ENCODE measurements at places on chromosomes 1 and 21.

DNA sequence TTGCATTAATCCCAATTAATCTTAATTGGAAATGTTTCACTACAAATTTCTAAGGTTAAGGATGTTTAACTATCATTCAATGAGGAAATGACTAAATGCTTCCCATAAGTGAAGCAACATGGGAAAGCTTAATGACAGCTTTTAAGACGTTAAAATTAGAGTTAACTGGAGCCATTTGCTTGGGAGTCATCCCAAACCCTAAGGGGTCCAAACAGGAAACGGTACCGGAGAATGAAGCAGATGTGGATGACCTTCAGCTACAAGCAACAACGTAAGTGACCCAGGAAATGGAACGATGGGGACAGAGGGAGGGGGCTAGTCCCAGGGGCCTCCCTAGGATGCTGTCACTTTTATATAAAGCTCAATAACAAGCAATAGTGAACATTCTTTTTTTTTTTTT is 62.2 kb downstream of the CAPZB start:
- DNase-seq = no peak

GRCh38 chr1:101382135-101382534 is 145.3 kb downstream of the S1PR1 start:
- DNase-seq = peak; percentile 63

- DNase-seq = no peak
Observed at GRCh38 chr1:90879281-90879680, 142.6 kb downstream of the ZNF644 start.

DNA sequence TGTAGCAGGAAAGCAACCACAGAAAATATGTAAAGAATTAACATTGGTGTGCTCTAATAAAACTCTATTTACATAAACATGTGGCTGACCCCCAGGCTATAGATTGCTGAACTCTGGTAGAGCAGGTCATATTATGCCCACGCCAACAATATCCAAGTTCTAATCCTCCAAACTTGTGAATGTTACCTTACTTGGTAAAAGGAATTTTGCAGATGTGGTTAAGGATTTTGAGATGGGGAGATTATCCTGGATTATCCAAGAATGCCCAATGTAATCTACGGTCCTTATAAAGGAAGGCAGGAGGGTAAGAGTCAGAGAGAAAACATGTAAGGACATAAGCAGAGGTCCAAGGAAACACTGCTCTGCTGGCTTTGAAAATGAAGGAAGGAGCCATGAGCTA is 201.0 kb downstream of the USH2A start:
- DNase-seq = no peak

- DNase-seq = no peak
Observed at GRCh38 chr1:2595812-2596529, 9.4 kb downstream of the PRXL2B start.

GRCh38 chr1:81228926-81229325 is 571.8 kb upstream of the ADGRL2 start:
- DNase-seq = no peak

- no peak for DNase-seq
Observed at GRCh38 chr1:87603626-87604025, 274.9 kb downstream of the LMO4 start.

- DNase-seq = no peak
Observed at GRCh38 chr1:53895421-53895820, 1.4 kb downstream of the DIO1 start.

DNA sequence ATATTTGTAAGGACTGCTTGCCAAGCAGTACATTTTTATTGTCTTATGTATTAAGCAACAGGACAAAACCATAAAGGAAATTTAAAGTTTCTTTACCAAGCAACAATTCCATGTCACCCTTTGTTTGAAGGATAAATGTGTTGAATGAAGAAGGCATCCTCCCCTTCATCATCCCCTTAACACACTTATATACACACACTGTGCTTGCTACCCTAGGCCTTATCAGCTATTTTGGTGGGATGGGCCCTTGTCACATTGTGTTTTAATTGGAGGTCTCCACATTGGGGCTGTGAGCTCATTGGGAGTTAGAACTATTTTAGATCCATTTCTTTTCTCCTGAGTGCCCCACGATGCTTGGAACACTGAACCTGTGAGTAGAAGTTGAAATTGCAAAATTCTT is 1.9 kb downstream of the VANGL1 start:
- DNase-seq = no peak

DNA sequence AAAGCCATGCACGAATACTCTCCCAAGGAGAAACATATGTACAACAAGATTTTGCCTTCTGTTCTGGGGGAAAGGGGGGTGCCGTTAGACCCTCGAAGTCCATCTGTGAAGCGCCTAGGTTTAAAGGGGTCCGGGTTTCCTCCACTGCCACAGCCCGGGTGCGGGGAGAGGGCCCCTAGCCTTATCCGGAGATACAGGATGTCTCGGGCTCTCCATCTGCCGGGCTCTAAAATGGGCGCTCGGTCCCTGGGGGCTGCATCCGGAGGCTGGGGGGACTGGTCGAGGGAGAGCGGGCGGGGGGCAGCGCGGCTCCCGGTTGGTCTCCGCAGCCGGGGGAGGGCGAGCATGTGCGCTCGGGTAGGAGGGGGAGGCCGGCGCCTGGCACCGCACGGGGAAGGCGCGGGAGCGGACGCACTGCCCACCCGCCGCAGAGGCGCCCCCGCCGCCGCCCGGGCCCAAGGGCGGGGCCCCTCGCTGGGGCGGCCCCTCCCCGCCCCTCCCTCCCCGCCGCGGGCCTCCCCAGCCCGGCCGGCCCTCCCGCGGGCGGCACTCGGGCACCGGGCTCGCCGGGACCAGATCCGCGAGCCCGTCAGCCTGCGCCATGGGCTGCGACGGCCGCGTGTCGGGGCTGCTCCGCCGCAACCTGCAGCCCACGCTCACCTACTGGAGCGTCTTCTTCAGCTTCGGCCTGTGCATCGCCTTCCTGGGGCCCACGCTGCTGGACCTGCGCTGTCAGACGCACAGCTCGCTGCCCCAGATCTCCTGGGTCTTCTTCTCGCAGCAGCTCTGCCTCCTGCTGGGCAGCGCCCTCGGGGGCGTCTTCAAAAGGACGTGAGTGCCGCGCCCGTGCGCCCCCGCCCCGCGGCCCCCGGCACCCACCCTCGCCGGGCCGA is 63.1 kb downstream of the ELK4 start:
- no peak for DNase-seq
